ENCODE measurements at places on chromosomes 11 and 22.

DNA sequence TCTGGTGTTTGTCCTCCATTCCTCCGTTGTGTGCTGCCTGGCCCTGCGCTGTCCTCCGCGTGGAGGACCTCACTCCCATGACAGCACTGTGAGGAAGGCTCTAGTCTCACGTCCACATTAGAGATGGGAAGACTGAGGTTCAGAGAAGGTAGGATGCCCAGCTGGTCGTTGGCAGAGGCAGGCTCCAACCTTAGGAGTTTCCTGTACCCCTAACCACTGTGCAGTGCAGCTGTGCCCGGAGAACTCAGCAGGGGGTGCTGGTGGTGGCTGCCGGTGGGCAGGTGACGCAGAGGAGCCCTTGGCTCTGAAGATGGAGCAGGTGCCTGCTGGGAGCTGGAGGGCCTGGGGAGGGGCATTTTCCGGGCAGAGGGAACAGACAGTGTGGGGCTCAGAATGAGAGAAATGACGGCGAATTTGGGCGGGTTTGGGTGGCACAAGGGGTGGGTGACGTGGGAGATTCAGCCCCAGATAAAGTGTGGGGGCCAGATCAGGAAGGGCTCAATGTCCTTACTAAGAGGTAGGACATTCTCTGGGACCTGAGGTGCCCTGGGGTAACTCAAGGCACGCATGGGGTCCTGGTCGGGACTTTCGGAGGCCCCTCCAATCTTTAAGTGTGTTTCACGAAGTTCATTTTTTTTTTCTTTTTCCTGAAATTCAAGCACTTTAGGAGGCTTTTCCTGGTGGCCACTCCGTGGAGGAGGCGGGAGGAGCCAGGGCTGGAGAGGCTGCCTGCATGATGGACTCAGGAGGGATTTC lies 535.0 kb downstream of the TBC1D22A start:
- no peak for DNase-seq

DNA sequence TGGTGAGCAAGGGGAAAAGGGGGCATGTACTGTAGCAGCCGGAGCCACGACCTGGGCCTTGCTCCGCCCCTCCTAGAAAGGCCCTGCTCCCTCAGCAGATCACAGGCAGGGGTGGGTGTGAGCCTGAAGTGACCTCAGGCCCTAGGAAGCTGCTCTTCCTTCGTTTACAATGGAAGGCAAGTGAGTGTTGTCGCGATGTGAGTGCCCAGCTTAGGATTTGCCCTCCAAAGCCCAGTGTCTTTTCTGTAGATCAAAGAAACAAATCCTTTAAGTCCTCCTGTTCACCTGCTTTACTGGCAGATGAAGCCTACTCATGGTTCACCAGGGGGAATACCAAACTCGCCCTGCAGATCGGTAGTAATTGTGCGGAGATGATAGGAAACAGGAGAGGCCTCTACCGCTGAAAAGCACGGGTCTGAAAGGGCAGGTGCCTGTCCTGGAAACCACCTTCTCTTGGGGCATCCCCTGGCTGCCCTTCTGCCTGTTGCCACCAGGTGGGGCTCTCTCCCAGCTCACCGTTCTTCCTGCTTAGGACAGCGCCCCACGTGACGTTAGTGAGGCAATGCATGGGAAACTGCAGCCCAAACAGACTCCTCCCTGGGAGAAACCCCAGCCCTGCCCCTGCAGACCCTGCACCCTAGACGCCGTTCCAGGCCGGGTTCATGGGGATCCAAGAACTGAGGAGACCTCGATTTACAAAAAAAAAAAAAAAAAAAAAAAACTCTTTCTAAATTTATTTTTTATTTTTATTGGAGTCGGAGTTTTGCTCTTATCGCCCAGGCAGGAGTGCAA lies 45.9 kb upstream of the RAB1B start:
- peak; percentile 94 for DNase-seq

DNA sequence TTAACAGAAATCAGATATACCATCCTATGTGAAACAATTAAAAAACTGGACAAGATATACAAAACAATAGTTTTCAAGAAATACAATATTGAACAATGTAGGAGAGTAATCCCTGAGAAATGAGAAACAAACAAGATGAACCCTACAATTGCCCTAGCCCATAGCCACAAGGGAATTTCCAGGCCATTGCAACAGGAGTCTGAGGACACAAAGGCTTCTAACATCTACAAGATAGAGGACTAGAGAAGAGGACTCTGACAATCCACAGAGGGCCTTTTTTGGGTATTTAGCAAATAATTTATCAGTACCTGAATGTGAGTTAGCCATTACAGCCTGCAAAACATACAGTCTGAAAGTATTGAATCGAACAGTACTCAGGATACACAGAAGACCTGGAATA lies 251.7 kb downstream of the GRM5 start:
- DNase-seq, result no peak

GRCh38 chr11:55791606-55792005 lies 3.8 kb upstream of the OR5D14 start:
- DNase-seq, result no peak

DNA sequence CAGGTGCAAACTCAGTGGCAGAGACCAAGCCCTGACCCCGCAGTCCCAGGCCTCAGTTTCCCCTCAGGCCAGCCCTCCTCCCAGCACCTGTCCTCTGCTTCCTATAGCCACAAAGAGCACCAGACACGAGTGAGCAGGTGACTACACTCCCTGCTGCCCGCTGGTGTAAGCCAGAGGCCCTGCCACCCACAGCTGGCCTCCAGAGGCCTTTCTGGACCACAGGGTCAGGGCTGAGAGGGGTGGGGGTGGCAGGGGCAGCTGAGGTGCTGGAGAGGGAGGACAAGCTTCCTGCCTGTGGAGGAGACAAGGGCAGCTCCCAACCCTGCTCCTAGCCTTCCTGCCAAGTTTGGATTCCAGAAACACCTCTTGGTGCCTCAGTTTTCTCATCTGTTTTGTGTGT lies 31.3 kb upstream of the WNT7B start:
- DNase-seq, result no peak

DNA sequence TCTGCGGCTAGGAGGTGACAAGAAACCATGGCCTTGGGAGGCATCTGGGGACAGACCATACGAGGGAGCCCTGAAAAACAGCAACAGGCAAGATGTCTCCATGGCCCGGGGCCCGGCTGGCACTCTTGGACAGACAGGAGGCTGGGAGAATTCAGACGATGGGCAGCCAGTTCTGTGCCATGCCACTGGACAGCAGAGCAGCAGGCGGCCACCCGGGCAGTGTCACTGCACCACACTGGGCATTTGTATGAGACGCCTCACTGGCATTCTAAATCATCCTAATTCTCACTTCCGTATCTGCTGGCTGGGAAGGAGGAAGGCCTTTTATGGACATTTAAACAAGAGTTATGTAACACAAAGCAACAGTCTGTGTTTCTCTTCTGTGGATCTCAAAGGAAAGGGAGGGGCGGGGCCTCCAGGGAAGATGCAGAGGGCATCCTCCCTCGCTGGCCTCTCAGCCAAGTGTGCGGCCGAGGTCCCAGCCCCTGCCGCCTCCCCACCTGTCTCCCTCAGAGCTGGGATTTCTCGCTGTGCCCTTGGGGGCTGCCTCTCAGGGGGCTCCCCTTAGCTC lies 350.3 kb downstream of the SHANK2 start:
- DNase-seq, result no peak

- no peak for DNase-seq
These were observed 50.4 kb downstream of the TCP11L1 start for GRCh38 chr11:33089776-33090175.

DNA sequence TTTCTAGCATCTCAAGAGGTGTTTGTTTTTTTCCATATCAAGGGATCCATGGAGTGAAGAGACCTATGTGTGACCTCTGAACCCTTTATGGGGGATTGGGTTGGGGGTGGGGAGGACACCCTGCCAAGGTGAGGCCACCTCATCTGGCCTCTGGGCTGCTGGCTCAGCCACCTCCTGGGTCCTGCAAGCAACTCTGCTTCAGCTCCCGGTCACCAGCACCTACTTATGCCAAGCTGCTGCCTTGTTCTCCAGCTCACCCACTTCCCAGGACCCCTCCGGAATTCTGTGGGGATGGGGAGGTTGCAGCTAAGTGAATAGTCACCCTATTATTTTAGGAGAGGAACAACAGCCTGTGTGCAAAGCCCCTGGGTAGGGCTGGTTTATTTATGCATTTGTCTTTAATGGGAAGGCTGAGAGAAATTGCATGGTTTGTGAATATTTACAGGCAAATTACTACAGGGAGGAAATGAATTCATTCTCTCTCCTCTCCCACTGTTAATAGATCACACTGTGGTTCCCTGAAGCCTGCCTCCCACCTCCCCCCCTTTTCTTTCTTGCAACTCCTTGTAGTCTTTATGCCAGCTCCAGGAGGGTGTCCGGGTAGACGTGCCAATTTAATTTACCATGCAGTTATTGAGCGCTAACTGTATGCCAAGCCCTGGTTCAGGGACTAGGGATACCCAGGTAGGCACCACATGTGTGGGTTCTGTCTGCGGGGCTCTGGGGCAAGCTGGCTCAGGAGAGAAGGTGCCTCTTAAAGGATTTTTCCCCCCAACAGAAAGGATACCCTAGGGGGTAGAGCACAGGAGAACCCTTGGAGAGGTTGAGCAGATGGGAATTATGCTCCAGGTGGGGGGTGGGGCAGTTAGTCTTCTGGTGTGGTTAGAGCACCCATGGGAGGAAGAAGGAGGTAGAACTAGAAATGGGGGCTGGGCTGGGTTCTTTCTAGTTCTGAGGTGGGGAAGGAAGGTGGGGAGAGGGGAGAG lies 50.7 kb downstream of the TSPAN18 start:
- no peak for DNase-seq

- DNase-seq, result no peak
These were observed 48.8 kb upstream of the B3GAT1 start for GRCh38 chr11:134460881-134461280.

GRCh38 chr11:34588023-34588422 lies 32.9 kb upstream of the EHF start:
- no peak for DNase-seq

- DNase-seq, result no peak
These were observed at the start of gene TMEM132A for GRCh38 chr11:60924110-60924905. TMEM132A (plus strand) TSS chr11:60924460; CDS start chr11:60924634, 174 bp downstream.

DNA sequence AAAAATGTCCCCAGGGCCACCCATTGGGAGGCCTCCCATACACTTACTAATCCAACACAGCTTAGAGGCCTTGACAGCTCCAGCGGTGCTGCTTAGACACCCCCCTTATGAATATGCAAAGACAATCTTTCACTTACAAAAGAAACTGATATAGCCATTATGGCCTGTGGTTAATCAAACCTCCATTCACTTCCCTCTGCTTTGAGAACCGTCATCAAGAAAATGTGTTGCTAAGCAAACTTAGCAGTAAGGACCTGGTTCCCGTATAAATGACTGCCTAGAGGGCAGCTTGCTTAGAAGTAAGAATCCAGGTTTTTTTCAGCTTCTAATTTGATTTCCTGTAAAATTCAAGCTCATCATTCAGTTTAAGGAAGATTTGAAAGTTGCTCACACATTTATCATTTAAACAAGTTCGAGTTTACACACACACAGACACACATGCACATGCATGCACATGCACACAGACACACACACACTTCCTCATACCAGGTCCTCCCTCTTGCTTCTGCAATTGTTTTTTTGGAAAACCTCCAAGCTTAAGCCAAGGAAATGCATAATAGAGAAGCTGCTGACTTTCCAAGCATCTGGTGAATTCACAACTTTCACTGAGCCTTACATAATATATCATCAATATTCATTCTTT lies 137.7 kb upstream of the BLID start:
- DNase-seq, result no peak

GRCh38 chr22:37186228-37186996 lies 1.6 kb downstream of the C1QTNF6 start:
- DNase-seq, result peak; percentile 27

GRCh38 chr22:45750626-45751025 lies 79.0 kb downstream of the ATXN10 start:
- DNase-seq, result no peak

DNA sequence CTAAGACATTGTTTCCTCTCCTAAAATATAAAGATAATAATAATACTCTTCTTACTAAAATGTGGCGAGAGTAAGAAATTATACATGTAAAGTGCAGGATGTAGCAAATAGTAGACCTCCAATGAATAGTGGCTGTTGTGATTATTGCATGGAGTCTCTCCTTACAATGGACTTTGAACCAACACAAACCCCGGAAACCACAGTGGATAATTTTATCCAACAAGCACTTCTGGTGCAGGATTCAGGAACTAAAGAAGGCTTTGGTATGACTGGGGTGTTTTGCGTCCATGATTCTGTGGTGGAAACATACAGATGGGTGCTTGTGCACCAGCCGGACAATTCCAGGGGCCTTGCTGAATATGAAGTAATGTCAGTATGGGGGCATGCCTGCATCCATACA lies 146.4 kb upstream of the UBASH3B start:
- DNase-seq, result no peak

DNA sequence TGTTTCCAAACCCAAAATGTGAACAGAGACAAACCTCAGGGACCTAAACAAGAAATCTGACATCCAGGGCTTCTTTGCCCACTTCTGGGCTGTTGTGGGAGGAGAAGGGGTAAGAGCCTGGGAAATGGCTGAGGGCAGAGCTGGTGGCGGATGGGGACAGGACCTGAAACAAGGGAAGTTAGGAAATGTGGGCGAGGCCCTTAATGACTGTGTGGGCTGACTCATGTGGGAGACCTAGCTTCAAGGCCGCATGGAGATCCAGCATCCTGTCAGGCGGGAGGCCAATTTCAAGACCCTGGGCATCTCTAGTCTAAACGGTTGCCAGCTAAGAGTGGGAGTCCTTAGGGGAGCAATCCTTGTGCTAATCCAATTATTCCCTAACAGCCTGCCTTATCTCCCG lies 2.1 kb upstream of the OAF start:
- DNase-seq, result no peak

- DNase-seq, result no peak
These were observed 182.1 kb upstream of the KIRREL3 start for GRCh38 chr11:127182586-127183203.

DNA sequence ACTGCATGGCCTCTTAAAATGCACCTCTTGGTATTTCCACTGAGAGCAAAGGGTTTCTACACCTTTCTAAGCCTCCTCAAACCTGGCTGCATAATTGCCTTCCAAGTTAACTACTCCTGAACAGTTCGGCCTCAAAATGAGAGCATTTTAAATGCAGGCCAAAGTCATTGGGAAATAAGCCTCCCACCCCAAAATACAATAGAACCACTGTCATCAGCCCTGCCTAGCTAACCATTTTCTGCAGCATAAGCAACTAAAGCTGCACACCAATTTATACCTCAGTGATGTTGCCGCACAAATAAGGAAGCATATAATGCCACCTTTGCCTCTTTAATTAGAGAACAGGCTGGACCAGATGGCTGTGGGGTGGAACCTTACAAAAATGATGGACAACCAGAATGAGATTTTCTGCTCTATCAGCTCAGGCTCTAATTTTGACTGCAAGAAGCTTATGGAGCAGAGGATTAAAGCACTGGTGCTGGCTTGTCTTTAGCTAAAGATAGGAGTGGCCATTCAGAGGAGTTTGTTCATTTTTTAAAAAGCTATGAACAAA lies 4.3 kb downstream of the TOB2 start:
- DNase-seq, result no peak

Measured in activated naive CD4-positive, alpha-beta T cell treated with Interleukin-2 at 50 U/mL for 16 hours (primary cell).